ENCODE measurements at places on chromosomes 7 and 10. TPM values are rescaled to one million over a fixed set of nuclear protein-coding genes. Genes with fewer than 3 reads are reported as not detected.

PAX4 gene
- total RNA-seq, result 0.33 TPM

FOXP2 gene
- total RNA-seq, result 9.1 TPM

CFAP70 gene
- total RNA-seq, result 1.7 TPM

ASAH2 gene
- total RNA-seq, result 1.7 TPM

ABCB1 gene
- total RNA-seq, result 1.0 TPM

FBXL13 gene
- 3.4 TPM for total RNA-seq

SYT15B gene
- not detected for total RNA-seq

PON3 gene
- 50.9 TPM for total RNA-seq

MYO3A gene
- total RNA-seq, result 11.4 TPM

MGAM2 gene
- total RNA-seq, result 0.15 TPM

GRM8 gene
- total RNA-seq, result 1.5 TPM

TMEM213 gene
- total RNA-seq, result not detected

KCP gene
- total RNA-seq, result 4.3 TPM

CALHM1 gene
- not detected for total RNA-seq

RPEL1 gene
- not detected for total RNA-seq

ARHGEF5 gene
- 11.9 TPM for total RNA-seq

- no peak for DNase-seq
Observed at GRCh38 chr10:1638889-1639419, 98.4 kb downstream of the ADARB2 start.

- no peak for DNase-seq
Observed at GRCh38 chr10:60446070-60446833, 56.6 kb upstream of the ANK3 start.

DNA sequence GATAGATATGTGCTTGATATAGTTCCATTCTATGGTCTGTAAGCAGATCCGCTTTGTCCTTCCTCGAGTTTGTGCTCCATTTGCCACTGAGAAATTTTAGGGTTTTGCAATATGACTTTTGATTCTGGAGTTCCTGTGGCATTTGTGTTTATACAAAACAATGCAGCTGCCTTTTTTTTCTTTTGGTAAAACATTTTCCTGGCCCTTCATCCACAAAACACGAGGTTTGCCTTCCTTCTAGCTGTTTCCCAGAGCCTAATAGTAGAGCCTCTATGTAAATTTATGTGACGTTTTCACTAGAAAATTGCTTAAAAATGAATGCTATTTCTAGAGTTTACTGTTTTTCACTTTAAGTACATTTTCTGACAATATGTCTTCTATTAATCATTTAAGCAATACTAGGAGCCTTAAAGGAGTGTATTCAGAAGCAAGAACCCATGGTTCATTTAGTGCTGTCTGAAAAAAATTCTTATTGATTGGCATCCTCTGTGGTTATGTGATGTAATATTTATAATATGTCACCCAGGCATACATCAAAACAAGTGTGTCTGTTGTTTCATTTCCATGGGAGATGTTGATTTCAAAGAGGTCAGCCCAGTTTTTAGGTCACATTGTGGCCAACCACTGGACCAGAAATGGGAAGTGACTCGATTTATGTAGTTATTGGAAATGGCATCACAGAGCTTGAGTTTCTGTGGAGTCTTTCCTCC lies 618.3 kb downstream of the LRMDA start:
- DNase-seq, result no peak

DNA sequence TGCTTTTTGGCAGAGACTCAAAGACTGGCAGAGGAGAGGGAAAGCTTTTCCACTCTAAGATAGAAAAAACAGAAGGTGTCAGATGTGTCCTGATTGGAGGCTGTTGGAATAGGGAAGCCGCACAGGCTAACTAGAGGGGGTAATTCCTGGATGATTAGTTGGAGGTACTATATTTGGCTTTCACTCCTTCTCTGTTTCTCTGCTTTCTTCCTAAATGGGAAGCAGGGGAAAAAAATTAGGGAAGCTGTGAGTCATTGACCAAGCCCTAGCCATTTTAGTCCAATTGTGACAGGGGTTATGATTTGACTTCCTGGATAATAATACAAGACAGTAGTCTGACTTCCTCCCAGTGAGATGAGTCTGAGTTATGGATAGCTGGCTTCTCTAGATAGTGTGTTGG lies 475.2 kb upstream of the CELF2 start:
- no peak for DNase-seq

DNA sequence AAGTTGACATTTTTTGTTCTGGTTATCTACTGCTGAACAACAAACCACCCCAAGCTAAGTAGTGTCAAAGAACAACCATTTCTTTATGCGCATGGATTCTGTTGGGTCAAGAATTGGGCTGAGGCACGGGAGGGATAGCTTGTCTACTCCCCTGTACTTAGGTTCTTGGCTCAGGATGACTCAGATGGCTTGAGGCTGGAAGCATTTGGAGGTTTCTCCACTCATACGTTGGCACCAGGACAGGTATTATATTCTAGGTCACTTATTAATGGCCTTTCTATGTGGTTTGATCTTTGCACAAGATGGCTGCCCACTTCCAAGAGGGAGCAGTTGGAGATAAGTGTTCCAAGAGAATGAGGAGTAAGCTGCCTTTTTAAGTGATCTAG lies 11.8 kb upstream of the TFAM start:
- no peak for DNase-seq

DNA sequence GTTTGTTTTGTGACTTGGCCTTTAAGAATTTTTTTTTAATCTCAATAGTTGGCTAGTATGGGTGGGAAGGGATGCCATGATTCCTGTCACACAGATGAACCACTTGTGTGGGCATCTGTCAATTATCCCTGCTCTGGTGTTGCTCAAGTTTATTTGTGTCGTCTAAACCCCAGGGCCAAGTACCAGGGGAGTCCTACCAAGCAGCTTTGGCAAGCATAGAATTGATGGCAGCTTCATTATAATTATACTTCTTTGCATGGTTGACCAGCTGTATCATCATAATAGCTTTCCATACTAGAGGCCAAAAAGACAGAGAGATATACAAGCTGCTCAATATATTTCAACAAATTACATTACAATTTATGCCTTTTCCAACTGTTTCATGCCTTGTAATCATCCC lies 30.4 kb downstream of the SUGCT start:
- DNase-seq, result no peak

DNA sequence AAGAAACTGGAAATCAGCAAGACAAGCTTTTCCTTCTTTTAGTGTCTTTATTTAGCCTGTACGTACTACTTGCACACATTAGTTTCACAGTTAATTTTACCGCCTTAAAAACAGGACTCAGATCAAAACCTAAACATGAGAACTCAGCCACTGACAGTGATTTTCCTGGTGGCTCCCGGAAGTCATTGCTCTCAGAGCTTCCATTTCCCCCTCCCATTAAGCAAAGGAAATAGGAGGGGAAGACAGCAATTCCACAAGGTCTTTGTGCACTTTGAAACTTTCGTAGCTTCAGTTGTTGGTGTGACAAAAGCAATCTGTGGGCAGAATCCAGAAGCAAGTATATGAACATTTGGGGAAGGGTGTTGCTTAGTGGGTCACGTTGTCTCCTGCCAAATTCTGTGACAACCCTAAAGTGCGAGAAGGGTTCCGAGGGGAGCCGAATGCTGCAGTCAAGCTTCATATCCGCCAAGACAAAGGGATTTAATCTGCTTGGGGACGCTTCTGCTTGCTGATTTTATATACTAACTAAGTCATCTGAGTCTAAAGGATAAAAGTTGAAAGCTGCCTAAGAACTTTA lies 30.4 kb downstream of the FAM53B start:
- DNase-seq, result peak; percentile 13

GRCh38 chr7:120169996-120170783 lies 102.8 kb upstream of the KCND2 start:
- no peak for DNase-seq

- no peak for DNase-seq
Observed at GRCh38 chr10:99582255-99582770, 37.9 kb downstream of the SLC25A28 start.

DNA sequence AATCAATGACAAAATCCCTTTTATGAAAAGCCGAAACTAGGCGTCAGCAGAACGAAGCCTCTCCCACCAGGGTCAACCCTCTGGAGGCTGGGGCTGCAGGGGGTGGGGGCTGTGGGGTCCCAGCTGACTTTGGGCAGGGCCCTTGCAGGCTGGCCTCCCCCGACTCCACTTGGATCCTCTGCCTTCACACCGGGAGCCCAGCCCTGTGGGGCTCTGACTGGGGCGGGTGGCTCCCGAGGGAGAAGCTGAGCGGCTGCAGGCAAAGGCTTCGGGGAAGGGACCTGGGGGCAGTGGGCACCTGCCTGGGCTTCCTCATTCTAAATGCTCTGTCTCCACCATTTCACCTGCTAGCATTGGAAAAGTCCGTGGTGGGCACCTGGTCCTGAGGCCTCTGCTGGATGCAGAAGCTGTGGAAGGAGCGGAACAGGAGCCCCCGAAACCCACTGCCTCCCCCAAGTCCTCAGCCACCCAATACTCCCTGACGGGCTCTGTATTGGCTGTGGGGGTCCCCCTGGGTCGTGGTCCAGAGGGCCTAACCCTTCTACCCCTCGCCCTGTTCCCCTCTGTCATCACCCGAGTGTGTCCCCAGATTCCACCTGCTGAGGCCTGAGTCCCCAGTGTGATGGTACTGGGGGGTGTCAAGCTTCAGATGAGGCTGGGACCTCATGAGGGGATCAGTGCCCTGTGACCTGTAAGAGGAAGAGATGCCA lies 108.6 kb downstream of the DNAJB6 start:
- DNase-seq, result no peak

GRCh38 chr10:101495324-101495925 lies 92.6 kb downstream of the POLL start:
- DNase-seq, result no peak

GRCh38 chr10:110488332-110488681 lies 9.4 kb upstream of the DUSP5 start:
- DNase-seq, result no peak

DNA sequence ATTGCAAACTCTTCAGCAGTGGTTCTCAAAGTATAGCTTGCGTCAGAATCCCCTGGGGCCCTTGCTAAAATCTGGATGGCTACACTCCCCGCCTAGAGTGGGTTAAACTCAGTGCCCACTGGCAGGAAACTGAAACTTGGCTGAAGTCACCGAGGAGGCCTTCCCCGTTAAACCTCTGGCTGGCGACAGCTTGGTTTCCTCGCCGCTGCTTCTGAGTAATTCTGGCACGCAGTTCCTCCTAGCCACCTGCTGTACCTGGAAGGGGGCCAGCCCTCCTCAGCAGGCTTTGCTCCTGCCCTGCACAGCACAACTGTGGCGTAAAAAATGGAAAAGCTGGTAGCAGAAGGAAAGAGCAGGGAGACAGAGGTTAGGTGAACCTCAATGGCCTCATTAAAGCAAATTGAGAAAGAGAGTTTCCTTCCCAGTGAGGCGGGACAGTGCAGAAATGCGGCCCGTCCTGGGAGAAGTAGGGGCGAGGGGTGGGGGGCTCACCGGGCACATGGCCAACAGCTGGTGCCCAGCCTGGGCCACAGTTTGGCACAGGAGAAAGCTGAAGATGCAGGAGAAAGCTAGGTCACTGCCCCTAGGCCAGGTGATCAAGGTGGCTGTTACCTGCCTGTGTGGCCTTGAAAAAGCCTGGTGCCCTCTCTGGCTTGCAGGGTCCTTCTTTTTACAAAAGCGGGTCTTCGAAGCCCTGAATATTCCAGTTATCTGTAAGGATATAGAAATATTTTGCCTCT lies 46.6 kb downstream of the ALOX5 start:
- DNase-seq, result no peak

- DNase-seq, result no peak
Observed at GRCh38 chr10:128519581-128519980, 393.4 kb upstream of the MKI67 start.

- DNase-seq, result no peak
Observed at GRCh38 chr10:111079241-111079760, 2.5 kb downstream of the ADRA2A start.

- no peak for DNase-seq
Observed at GRCh38 chr10:132543916-132544743, 6.5 kb downstream of the INPP5A start.

GRCh38 chr7:19554581-19554980 lies 154.3 kb downstream of the POLR1F start:
- no peak for DNase-seq

DNA sequence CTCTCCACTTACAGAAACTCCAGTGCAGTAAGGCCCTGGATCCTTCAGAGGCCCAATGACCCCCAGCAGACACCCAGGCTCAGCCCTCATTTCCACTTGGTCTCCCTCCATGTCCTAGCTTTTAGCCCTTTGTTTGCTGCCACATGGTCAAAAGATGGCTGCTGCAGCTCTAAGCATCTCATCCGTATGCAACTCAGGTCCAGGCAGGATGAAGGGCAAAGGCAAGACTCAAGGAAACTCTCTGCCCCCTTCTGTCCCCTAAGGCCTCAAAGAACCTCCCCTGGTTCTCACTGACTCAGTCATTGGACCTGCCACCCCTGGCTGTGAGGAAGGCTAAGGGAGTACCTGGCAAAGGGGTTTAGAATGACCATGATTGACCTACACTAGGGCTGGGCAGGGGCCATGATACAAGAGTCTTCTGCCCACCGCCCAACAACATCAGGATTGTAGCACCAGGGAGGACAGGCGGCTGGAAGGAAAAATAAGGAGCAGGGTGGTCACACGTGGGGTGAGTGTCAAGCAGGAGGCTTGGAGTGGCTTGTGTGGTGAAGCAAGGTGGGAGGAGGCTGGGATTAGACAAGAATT lies 303.8 kb upstream of the ZMIZ1 start:
- no peak for DNase-seq

- no peak for DNase-seq
Observed at GRCh38 chr7:30005464-30005863, 15.9 kb upstream of the SCRN1 start.

DNA sequence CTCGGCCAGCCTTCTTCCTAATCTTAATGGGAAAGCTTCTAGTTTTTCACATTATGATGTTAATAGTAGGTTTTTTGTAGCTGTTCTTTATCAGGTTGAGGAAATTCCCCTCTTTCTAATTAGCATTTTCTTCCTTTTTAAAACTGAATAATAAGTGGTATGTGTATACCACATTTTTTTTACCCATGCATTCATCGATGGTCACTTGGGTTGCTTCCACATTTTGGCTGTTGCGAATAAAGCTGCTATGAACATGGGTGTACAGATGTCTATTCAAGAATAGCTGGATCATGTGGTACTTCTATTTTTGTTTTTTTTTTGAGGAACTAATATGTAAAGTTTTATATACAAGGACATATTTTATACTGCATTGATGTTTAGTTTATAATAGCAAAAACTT lies 44.3 kb downstream of the NRF1 start:
- DNase-seq, result no peak

GRCh38 chr7:158409120-158409519 lies 178.5 kb downstream of the PTPRN2 start:
- no peak for DNase-seq

GRCh38 chr7:3978839-3979238 lies 677.8 kb downstream of the SDK1 start:
- no peak for DNase-seq

- no peak for DNase-seq
Observed at GRCh38 chr10:69807122-69807521, 5.4 kb downstream of the COL13A1 start.

GRCh38 chr7:74525881-74526280 lies 72.2 kb downstream of the GTF2IRD1 start:
- DNase-seq, result no peak

DNA sequence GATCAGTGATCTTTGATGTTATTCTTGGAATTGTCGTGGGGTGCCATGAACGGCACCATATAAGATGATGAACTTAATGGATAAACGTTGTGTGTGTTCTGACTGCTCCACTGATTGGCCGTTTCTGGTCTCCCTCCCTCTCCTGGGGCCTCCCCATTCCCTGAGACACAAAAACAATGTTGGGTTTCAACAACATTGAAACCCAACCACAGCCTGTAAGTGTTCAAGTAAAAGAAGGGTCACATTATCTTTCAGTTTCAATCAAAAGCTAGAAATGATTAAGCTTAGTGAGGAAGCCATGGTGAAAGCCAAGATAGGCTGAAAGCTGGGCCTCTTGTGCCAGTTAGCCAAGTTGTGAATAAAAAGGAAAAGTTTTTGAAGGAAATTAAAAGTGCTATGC lies 19.5 kb downstream of the EN2 start:
- no peak for DNase-seq

GRCh38 chr10:24385776-24386175 lies 176.8 kb downstream of the KIAA1217 start:
- DNase-seq, result peak; percentile 13
